Stimulated activated CD4-positive, alpha-beta T cell treated with anti-CD3 and anti-CD28 coated beads, Interleukin-1b, Interleukin-23, amount 100 ng/mL, for 4 hours (primary cell): ENCODE measurements at places on chromosomes 7 and 10.

DNA sequence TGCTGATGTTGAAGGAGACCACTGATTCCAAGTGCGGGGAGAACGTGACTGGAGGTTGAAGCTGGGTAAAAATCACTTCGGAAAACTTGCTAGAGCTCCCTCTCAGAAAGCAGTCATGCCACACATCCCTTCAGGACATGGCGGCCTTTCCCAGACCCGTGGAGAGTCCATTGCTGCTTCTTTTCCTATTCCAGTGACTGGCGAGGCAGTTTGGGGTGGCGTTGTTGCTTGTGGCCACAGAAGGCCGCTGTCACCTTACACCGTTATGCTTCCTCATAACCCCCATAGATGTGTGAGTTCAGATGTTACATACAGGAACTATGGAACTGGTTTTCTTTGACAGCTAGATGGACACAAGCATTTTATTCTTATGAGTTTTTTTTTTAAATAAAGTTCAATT lies 235.6 kb upstream of the POM121L12 start:
- DNase-seq: no peak

GRCh38 chr7:128410451-128410753 lies 620 bp upstream of the IMPDH1 start:
- DNase-seq: no peak

- DNase-seq: no peak
Measured at GRCh38 chr7:17939211-17939605, 1.1 kb downstream of the SNX13 start.

GRCh38 chr10:117609095-117609795 lies 66.7 kb downstream of the EMX2 start:
- DNase-seq: no peak

GRCh38 chr7:152909683-152910544 lies 150.4 kb downstream of the ACTR3B start:
- DNase-seq: no peak

DNA sequence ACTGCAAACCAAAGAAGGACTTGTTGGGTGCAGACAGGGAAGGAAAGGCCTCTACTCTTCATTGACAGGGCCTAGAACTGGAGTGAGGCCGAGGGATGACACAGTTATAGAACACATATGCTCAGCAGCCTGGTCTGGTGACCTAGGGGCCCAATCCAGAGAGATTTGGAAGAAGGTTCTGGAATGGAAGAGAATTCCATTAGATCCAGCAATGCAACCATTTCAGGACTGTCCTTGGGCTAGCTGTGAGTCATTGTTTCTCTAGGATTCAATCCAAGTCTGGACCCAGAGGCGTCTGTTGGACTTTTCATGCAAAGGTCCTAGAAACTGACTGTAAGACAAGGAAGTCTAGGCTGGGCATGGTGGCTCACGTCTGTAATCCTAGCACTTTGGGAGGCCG lies 59.2 kb downstream of the WIPF3 start:
- no peak for DNase-seq

- peak; percentile 36 for DNase-seq
Measured at GRCh38 chr10:7407368-7408290, 3.2 kb downstream of the SFMBT2 start.

GRCh38 chr10:74813381-74814259 lies 12.8 kb upstream of the KAT6B start:
- DNase-seq: no peak
